ENCODE measurements at places on chromosomes 3 and 15.

GRCh38 chr3:15289661-15290060 is 42.7 kb downstream of the SH3BP5 start:
- no peak for DNase-seq

DNA sequence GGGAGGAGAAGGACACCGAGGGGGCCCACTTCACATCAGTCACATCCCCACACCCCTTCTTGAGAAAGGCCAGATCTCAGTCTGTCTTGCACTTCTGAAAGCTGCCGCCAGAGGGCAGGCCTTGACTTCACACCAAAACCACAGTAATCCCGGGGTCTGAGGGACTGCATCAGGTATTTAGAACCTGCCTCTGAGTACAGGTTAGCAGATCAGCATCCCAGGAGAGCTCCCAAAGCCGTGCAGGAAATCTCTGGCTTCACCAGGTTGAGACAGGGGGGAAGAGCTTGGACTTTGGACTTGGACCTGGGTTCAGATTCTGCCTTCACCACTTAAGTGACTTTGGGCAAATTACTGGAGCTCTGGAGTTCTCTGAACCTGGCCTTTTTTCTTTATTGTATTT is 50.3 kb downstream of the LHFPL4 start:
- peak; percentile 61 for DNase-seq

GRCh38 chr15:74904190-74904805 is 2.4 kb downstream of the FAM219B start:
- DNase-seq: no peak

DNA sequence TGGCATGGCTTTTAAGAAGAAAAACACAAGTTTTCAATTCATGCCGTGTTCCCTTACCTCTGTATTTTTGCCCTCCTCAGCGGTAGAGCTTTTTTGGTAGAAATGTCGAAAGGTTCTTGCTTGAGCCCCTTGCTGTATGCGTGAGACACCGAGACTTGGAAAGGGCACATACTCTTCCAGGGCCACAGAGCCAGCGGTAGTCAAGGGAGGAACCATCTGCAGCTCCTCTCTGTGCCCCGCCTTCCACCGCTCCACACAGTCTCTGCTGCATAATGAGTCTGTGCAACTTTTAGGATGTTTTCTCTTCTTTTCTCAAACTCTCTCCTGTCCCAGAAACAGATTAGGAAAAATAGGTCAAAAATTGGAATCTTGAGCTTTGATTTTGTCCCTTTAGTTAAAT is 77.5 kb downstream of the LPP start:
- no peak for DNase-seq

GRCh38 chr3:3069723-3070122 is 40.5 kb downstream of the IL5RA start:
- no peak for DNase-seq

GRCh38 chr15:69763831-69764230 is 311.2 kb downstream of the RPLP1 start:
- DNase-seq: no peak

DNA sequence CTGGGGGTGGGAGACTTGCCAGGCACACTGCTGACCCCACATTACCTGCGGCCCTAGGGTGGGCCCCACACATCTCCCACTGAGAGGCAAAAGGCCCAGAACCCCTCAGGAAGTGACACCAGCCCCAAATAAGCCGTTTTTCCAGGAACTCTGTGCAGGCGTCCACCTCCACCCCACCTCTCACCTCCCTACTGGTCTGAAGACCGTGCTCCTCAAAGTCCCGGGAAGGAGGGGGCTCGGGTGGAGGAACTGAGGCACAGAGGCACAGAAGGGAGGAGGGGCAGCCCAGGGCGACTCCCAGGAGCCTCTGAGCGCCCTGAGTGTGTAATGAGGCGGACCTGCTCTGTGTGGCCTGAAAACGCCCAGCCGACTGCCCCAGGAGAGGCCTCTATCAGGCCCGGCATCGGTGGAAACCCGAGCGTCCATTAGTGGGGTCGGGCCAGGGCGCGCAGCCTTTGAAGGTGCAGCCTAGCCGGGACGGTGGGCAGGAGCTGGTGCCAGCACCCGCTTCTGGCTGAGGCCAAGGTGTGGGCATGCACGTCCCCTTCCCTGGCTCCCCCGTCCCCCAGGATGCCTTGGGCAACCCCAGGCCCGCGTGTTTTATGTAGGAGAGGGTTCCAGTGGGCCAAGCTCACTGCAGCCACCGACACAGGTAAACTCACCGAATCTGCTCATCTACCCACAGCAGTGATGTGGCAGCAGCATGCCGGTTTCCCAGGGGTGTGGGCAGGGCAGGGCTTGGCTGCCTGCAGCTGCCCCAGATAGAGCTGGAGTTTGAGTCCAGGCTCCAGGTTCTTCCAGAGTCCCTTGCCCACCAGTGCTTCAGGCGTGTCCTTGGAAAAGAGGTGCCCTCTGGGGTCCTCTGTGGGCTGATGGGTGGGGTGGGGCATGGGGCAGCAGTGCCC is 55.8 kb downstream of the DNAJB8 start:
- no peak for DNase-seq

- no peak for DNase-seq
Measured at GRCh38 chr3:95235916-95236315, 1173.1 kb downstream of the NSUN3 start.

GRCh38 chr3:16770021-16770420 is 114.7 kb upstream of the PLCL2 start:
- DNase-seq: no peak

GRCh38 chr3:138336454-138336999 is 6.9 kb upstream of the NME9 start:
- DNase-seq: no peak

GRCh38 chr15:75631935-75632334 is 6.4 kb upstream of the SNUPN start:
- no peak for DNase-seq

- DNase-seq: no peak
Measured at GRCh38 chr3:55714057-55714456, 227.0 kb upstream of the WNT5A start.

DNA sequence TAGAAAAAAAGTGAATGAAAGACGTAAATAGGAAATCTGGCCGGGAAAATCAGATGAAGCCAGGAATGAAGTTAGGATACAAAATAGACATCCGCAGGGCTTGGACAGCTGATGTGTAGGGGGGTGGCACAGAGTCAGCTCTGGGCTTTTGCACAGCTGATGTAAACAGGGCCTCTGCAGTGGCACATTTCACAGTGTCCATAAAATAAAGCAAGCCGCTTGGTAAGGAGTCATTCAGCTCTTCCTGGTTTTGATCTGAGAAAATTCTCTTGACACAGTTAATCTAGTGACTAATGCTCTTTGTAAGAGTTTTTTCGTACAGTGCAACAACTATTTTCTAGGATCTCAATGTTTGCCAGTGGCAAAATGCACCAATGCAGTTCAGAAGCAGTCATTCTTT is 153.3 kb downstream of the USP13 start:
- no peak for DNase-seq

- DNase-seq: no peak
Measured at GRCh38 chr15:91214675-91215590, 114.9 kb downstream of the SV2B start.

DNA sequence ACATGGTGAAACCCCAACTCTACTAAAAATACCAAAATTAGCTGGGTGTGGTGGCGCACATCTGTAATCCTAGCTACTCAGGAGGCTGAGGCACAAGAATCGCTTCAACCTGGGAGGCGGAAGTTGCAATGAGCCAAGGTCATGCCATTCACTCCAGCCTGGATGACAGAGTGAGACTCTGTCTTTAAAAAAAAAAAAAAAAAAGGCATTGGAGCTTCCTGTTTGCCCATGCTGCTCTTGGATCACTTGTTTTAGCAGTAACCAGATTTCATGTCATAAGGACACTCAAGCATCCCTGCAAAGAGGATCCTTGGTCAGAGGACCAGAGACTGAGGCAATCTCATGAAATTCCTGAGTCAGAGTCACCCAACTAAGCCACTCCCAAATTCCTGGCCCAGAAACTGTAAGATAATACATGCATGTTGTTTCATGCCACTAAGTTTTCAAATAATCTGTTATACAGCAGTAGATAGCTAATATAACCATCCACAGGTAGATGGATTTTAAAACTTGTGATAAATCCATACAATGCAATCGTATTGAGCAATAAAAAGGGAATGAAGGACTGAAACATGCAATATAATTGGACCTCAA is 82.0 kb upstream of the XXYLT1 start:
- no peak for DNase-seq

DNA sequence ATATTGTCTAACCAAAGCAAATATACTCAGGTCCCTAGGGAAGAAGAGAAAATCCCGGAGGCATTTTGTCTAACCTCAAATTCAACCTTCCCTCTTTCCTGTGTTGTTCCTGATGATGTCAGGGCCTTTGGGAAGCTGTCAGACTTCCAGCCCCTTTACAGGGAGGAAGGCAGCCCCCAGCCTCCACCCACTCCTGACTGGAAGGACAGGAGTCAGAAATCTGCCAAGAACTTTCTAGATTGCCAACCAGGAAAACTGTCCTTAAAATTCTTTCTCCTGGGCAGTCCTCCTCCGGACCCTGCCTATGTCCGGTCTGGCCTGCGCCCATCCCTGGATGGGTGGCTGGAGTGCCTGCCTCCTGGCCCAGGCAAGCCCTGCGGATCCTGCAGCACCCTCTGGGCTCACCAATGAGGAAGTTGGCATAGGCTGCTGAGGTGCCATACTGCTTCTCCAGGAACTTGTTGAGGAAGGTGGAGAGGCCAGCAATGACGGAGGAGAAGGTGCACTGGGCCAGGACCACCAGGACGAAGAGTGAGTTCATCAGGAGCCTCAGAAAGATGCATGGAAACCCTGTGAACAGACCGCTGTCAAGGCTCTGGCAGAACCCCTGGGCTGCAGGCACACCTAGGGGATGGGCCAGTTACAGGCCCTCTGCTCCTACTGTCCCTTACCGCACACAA is 52.6 kb upstream of the RAB6B start:
- no peak for DNase-seq

- DNase-seq: no peak
Measured at GRCh38 chr3:190387578-190388213, at the start of gene CLDN16. CLDN16 (plus strand) TSS chr3:190388163; CDS start chr3:190388330, 167 bp downstream.

DNA sequence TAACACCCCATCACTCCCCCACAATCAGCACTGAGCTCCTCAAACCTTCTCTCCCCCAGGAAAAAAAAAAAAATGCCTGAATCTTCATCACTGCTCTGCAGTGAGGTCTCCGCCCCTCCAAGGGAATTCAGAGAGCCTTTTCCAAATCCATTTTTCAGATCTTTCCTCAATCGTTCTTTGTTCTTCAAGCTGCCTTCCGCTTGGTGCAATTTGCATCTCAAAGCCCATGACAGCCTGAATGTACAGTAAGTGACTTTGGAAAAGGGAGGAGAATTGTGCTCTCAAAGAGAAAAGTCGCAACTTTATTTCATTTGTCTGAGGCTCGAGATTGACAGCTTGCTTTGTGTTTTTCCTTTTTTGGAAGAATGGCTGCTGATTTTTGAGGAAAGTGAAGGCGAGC is 75.0 kb downstream of the CORO2B start:
- DNase-seq: no peak

DNA sequence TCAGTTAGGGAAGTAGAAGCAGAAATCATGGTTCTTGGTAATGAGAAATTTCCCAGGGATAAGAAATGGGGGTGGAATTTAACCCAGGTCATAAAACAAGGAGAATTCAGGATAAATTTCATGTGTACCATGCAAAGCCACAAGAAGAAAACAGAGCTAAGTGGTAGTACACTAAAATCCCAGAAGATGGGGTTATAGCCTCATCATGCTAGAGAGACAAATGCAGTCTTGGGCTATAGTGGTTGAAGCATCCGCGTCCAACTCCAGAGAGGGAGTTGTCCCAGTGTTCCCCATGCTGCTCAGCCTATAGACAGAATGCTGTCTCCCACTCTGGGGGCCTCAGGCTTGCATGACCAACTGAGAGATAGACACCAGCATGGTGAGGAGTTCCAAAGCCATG is 36.2 kb upstream of the CLRN1 start:
- no peak for DNase-seq

GRCh38 chr15:69484837-69485236 is 32.2 kb downstream of the RPLP1 start:
- no peak for DNase-seq

DNA sequence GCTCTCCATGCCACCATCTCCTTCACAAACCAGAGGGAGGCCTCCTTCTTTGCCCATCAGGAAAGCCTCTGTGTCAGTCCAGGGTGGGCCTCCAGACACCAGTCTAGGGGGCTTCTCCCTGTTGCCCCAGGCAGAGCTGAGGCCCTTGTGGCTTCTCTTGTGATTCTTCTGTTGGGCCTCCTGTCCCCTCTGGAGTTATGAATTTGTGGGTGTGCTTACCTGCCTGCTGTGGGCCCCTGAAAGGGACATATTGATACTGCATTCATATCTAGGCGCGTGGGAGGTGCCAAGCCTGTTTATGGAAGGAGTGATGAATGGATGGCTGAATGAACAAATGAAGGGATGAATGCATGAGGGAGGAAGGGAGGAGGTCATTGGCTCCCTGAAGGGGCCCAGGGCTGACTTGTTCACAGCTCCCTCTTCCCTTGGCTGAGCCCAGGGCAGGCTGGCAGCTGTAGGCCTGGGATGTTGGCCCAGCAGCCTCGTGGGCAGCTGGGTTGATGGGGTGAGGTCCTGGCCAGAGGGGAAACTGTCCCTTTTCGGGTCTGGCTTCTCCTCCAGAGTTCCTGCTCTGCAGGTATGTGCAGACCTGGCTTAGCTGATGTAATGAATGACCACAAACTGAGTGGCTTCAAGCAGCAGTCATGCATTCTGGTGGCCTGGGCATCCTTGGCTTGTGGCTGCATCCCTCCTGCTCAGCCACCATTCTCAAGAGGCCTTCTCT is 195.4 kb downstream of the GOLGA6L6 start:
- peak; percentile 8 for DNase-seq

- no peak for DNase-seq
Measured at GRCh38 chr3:141986548-141987107, 110.2 kb downstream of the ATP1B3 start.

DNA sequence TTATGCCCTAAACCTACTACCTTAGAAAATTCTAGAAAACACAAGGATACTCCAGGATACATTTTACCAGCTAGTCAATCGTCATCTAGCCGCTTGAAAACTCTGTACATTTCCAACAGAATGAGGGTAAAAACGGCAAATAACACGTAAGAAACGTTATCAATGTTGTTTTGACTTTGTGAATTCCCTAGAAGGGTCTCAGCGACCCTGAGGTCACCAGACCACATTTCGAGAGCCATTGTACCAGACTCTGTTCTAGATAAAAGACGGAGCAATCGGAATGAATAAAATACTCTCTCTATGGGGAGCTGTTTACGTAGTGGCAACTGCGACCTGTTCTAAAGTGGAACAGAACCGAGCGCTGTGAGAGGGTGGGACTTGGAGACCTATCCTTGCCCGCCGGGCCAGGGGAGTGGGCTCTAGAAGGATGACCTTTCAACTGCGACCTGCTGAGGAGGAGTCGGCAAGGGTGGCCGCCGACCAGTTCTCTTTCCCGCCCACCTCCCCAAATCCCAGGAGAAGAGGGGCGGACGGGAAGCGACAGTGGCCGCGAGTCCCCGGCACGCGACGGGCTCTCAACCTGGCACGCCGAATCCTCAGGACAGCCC is 778 bp upstream of the AP4E1 start:
- peak; percentile 42 for DNase-seq

DNA sequence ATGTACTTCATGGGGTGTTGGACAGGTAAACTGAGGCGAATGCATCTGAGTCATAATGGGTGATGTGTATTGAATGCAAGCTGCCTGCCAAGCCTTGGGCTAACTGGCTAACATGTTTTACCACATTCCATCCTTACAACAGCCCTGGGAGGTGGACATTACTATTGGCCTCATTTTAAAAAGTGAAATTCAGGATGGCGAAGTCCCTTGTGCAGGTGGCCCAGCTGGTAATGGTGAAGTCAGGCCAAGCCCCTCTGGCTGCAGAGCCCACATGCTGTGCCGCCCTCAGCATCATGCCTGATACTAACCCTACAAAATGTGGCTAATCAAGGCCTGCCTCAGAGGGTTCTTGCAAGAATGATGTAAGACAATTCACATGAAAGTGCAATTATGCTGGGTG is 60.0 kb upstream of the CHD2 start:
- no peak for DNase-seq

Measured in stimulated activated effector memory CD8-positive, alpha-beta T cell treated with anti-CD3 and anti-CD28 coated beads, Interleukin-12 subunit alpha, Interleukin-12 subunit beta, amount 100 ng/mL, for 72 hours (primary cell).